ENCODE measurements at places on chromosomes 7 and 10.

DNA sequence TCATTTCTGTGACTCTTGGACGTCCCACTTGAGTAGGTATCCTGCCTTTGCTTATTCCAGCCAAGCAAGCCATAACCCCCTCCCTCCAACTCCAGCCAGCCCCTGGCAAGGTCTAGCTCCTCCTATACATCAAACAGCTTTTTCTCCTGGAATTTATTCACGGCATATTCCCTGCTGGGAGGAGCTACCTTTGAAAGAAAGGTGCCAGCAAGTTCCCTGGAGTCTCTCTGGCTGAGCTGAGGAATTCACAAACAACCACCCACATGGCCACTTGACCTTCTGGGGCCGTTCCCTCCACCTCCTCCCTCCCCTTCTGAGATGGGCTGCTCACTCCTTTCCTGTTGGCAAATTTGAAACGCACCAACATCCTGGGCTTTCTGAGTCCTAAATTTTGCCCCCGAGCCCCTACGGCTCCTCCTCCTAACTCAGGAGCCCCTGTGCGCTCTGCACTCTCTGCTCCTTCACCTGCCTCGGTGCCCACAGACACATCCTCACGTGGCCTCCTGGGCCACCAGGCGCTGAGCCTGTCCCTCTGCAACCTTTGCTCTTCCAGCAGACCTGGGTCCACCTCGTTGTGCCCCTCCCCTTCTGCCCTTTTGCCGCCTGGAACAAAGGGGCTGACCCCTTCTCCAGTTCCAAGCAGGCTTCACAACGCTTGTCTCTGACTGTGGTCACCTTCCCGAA, 48.0 kb downstream of the HSPA12A start:
- DNase-seq = no peak

DNA sequence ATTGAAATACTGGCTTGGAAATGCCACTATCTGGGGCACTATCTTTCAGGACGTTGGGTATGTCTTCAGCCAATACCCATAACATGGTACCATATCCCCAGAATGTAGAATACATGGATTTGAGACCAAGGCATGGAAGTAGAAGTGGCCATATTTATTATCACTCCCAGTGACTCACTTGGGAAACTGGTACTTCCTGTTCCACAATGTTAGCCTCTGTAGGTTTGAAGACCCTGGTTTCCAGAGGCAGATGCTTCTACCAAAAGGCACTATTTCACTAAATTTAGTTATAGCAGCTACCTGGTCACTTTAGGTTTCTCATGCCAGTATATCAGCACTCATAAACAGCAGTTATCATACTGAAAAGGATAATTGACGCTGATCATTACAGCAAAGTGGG, 184.2 kb downstream of the CCDC71L start:
- no peak for DNase-seq

- no peak for DNase-seq
Measured at GRCh38 chr10:118871244-118871865, 116.6 kb upstream of the CACUL1 start.

DNA sequence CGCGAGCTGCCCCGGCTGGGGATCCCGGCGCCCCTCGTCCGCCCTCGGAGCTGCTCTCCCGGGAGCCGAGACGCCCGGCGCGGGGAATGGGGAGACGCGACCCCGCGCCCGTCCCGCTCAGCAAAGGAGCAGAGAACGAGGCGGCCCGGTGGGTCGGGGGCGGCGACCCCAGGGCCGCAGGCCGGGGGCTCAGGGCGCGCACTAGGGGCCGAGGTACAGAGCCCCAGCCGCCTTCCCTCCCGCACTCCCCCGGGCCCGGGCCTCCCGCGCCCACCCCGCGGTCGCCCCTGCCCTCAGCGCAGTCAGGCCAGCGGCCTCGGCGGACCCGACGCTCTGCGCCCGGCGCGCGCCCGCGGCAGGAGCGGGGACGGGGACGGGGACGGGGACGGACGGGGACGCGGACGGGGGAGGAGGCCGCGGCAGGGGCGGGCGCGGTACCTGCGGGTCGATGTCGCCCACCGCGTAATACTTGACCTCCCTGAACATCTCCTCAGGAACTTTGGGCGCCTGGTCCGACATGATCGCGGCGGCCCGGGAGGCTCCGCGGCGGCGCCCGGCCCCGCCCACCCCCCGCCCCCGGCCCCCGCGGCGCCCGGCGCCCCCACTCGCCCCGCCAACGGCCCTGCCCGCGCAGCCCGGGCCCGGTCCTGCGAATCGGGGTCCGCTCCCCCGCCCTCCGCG, 373 bp downstream of the PAXIP1 start:
- DNase-seq = no peak

GRCh38 chr7:130151591-130152492, 53.4 kb downstream of the TMEM209 start:
- DNase-seq = no peak

DNA sequence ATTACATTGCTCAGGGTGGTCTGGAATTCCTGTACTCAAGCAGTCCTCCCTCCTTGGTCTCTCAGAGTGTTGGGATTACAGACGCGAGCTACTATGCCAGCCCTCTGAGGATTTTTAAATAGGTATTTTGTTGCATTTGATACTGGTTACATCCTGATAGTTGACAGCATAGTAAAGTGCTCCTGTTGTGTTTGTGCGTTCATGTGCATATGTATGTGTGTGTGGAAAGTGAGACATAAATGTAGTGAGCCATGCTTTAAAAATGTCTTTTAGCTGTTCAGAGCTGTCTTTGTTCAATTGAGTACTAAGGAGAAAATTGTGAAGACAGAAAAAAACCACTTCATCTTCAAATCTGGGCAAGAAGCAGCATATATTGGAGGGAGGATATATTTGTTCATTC, 27.8 kb downstream of the ZNRF2 start:
- DNase-seq = no peak

GRCh38 chr10:85611093-85611740, 755.4 kb downstream of the GRID1 start:
- no peak for DNase-seq

GRCh38 chr10:97059006-97059871, 126.5 kb downstream of the SLIT1 start:
- no peak for DNase-seq

DNA sequence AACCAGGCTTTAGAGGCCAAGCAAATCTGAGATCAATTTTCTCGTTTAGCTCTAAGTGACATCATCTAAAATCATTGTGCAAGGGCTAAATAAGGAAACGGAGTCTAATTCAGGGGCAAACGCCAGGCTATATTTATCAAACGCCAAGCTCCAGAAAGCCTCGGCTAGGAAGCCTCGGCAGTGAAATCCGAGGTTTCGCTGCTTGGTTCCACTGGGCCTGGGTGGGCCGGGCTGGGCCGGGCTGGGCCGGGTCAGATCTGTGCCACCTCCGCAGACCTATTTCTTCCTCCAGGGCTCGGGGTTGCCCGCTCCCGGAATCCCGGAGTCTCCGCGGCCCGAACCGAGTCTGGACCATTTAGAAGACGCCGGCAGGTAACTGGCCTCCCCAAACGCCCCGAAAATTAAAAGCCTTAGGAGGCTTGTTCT, 459 bp upstream of the FEZF1 start:
- DNase-seq = no peak

DNA sequence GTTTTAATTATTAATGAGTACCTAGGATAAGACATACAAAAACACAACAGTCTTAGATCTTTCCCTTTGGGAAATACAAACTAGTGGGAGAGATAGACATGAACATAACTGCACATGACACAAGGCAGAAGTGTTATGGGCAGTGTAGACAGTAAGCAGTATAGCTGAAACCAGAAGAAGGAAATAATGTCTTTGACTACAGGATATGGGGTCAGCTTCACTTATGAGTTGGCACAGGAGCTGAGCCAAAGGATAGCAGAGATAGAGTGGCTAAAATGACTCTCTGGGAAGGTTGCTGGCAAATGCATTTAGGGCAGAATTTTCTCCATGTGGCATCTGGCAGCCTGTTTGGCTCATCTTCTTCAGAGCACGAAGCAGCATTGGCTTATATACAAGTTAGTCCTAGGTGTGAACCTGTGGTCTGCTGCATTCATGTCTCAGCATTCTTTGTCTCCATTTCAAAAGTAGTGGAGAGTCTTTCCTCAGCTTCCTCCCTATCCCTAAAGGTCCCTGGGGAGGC, 60.3 kb upstream of the FEZF1 start:
- no peak for DNase-seq

Data from RCC 7860 (cell line).